Forelimb muscle (tissue), 1 donor: ENCODE measurements at places on chromosomes 5 and 9.

- no peak for DNase-seq
Measured at GRCh38 chr5:125005266-125005665, 258.8 kb upstream of the ZNF608 start.

GRCh38 chr9:119020284-119020683, 349.0 kb downstream of the BRINP1 start:
- DNase-seq: no peak

DNA sequence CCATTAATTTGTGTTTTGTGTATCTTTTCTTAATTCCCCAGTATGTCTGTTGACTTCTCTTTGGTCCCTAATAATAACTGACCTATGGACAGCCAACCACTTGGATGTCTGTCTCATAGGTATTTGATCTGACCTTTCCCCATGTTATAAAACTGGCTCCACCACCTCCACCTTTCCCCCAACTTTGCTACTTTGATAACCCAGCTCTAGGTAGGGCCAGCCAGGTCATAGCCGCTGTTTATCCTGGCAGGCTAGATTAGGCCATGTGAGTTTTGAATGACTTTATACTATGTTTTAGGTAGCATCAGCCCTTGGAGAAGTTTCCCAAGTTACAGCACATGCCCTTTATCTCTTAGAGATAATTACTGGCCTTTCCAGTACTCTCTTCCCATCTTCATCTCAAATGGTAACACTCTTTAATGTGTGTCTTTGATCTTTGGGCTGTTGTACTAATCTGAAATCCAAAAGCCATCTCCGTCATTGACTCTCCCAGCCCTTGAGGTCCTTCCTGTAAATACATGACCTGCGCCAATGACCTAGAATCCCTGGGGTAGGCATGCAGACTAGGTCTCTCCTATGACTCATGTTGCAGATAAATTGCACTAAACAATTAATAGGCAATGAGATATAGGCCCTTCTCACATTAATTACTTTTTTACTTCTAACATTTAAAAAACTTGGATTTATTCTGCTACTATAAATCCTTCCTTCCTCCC, 152.6 kb downstream of the CD180 start:
- DNase-seq: no peak

GRCh38 chr9:121871431-121872025, 220.1 kb downstream of the DAB2IP start:
- no peak for DNase-seq

- DNase-seq: no peak
Measured at GRCh38 chr5:158857371-158857770, 242.3 kb downstream of the EBF1 start.

DNA sequence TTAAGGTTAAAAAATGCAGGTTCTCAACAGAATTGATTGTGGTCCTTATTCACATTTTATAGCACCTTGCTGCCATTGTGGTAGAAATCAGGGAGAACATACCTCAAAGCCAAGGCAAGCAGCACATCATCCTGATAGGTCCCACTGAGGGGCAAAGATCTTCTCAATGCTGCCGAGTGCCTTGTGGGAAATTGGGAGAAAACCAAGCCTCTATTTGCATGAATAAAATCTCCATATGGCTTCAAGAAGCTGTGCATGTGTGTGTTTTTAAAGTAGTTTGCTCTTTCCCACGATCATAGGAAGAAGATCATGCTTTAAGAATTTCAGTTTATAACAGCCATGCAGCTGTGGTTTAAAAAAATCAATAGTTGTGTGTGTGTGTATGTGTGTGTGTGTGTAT, 216.9 kb upstream of the FBXL7 start:
- no peak for DNase-seq

GRCh38 chr9:758146-758545, 83.4 kb upstream of the DMRT1 start:
- no peak for DNase-seq

- no peak for DNase-seq
Measured at GRCh38 chr5:107812570-107813141, 141.9 kb upstream of the EFNA5 start.

- DNase-seq: no peak
Measured at GRCh38 chr5:71782393-71782770, 63.3 kb downstream of the CARTPT start.

DNA sequence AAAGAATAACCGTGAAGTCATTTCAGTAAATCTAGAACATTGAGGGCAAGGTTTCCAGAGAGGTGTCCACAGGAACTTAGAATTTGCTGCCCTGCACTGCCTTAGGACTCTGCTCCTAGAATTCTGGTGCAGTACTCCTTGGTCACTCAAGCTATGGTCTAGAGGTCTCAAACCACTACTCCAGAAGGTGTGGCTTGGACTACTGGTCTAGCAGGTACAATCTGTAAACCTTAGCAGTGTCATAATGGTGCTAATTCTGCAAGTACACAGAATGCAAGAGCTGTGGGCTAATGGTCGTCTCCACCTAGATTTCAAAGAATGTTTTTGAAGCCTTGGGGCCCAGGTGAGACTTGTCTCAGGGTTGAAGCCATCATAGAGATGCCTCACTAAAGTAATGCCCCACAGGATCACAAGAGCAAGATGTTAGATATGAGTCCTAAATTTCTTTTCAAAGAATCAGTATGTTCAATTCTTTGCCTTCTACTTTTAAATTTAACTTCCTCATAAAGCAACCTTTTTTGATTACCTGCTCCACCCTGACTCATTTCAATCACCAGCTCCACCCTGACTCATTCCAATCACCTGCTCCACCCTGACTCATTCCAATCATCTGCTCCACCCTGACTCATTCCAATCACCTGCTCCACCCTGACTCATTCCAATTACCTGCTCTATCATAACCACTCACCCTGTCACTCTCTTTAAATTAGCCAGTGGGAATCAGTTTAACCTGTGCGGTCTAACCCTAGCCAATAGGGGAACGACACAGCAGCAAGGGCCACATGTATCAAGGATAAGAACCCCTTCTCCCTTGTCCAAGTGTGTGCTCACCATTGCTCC, 1111.8 kb upstream of the ACO1 start:
- DNase-seq: no peak

DNA sequence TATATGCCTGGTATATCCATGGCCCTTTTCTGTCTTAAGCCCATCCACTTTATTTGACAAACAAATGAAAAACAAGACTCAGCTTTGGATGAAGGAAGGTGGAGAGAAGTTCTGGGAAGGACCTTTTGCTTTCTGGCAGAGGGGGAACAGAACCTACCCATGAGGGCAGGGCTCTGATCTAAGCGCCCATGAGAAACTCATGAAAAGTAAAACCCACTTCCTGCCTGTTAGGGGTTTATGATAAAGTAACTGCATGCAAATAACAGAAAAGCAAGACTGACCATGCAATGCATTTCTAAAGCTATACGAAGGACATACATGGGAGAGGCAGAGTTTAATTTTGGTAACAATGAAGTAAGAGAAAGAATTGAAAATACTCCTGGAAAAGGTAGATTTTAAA, 181.9 kb upstream of the ADRA1B start:
- no peak for DNase-seq

DNA sequence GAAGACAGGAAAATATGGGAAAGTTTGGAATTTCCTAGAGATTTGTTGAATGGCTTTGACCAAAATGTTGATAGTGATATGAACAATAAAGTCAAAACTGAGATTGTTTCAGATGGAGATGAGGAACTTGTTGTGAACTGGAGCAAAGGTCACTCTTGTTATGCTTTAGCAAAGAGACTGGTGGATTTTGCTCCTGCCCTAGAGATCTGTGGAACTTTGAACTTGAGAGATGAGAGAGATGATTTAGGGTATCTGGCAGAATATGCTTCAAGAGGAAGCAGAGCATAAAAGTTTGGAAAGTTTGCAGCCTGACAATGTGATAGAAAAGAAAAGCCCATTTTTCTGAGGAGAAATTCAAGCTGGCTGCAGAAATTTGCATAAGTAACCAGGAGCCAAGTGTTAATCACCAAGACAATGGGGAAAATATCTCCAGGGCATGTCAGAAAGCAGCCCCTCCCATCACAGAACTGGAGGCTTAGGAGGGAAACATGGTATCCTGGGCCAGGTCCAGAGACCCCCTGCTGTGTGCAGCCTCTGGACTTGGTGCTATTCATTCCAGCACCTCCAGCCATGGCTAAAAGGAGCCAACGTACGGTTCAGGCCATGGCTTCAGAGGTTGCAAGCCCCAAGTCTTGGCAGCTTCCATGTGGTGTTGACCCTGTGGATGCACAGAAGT, 114.3 kb upstream of the STARD4 start:
- no peak for DNase-seq

DNA sequence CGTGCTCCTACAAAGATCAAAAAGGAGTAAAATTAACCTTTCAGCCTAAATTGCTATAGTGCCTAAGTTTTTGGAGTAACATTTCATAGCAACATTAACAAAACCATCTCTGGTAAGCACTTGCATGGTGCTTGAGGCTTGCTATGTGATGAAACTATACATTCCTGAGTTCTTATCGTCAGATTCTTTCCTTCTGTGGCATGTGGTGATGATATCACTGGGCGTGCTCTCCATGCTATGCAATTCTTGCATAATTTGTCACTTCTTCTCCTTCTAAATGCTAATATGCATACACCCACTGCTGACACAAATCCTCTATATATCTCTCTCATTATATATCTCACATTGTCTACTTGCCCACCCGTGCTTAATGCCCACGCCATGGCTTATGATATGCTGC, 2019.9 kb downstream of the MAT2B start:
- DNase-seq: no peak

DNA sequence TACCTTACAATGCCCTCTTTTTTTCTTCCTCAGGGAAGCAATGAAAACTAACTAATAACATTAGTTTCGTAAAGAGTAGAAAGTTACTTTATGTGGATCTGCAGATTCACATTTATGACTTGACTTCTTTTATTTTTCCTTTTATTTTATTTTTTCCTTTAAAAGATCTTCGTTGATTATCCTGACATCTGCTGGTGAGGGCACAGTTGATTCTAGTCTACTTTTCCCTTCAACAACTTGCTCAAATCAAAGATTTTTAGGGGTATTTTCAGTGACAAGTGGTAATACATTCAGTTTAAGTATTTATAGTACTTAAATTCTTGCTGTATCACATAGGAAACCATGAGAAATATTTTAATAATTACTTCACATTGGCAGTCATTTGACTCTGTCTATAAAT, 4.9 kb downstream of the EDIL3 start:
- no peak for DNase-seq

GRCh38 chr5:76224898-76225297, 141.7 kb downstream of the SV2C start:
- no peak for DNase-seq

GRCh38 chr5:75525344-75525743, 13.7 kb downstream of the POLK start:
- DNase-seq: no peak

DNA sequence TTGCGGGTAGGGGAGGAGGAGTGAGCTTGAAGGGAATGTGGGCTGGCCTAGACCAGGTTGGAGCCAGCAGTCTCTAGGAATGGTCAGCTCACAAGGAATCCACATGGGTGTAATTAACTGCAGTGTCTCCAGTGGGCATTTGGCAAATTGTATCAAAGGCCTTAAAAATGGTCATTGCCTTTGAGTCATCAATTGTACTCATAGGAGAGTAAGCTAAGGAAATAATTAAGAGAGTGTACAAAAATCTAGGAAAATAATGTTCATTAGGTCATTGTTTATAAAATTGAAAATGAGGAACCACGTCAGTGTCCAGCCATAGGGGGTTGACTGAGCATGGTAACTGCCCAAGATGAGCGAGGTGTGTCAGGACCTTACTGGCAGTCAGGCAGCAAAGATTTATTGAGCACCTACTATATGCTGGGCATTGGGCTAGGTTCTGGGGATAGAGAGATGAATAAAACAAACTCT, 29.8 kb upstream of the RPL26L1 start:
- no peak for DNase-seq

DNA sequence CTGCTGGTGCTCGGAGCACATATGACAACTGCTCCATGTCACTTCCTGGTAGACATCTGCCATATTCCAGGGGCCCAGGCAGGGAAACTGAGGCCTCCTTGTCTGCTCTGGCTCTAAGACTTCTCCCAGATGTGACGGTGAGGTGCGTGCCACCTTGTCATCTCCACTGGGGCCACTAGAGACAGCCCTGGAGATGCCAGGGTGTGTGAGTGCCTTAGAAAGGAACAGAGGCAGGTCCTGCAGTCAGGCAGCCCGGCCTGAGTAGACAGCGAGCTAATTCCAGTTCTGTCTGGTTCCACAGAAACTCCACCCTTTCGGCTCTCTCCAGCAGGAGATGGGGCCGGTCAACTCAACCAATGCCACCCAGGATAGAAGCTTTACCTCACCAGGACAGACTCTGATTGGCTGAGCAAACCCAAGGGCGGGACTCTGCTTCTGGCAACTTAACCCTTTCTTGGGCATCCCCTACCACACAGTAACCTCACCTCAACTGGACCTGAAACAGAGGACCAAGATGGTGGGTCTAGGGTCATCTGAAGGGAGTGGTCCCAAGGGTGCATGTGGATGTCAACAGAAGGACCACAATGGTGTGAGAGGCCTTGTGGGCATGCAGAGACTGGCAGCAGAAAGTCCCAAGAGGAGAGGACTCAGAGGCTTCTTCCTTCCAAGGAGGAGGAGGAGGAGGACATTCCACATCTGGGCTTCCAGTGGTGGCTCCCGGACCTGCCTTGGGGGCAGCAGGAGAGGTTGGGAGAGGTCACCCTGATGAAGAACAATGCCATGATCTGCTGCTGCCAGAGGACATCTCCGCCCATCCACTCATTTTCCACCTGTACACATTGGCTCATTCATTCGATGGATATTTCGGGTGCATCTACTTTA, 77.7 kb downstream of the RGS3 start:
- no peak for DNase-seq

DNA sequence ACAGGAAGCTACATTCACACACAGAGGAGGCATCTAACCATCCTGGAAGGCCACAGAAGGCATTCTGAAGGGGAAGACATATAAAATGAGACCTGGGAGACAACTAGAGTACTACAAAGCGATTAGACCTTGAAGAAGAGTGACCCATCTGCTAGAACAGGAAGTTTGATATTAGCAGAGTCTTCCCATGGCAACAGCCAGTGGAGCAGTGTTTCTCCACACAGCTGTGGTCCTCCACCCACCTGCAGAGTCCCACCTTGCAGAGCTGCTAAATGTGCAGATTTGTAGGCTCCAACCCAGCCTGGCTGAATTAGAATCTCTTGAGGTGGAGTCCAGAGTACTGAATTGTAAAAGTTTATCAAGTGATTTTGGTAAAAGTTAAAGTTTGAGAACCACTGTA, 267.0 kb downstream of the CETN3 start:
- no peak for DNase-seq

DNA sequence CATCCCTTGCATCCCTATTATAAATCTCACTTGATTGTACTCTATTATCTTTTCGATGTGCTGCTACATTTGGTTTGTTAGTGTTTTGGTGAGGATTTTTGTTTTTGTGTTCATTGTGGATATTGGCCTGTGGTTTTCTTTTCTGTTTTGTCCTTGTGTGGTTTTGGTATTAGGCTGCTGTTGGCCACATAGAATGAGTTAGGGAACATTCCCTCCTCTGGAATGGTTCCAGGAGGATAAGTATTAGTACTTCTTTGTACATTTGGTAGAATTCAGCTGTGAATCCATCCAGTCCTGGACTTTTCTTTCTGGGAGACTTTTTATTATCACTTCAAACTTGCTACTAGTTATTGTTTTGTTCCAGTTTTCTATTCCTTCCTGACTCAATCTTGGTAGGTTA, 287.2 kb downstream of the CWC27 start:
- no peak for DNase-seq

- DNase-seq: no peak
Measured at GRCh38 chr5:172164769-172165212, 23.2 kb downstream of the STK10 start.
